Calu3 (cell line): ENCODE measurements at places on chromosomes 1 and 21.

GRCh38 chr1:75392278-75392677 is 218.6 kb downstream of the SLC44A5 start:
- DNase-seq: no peak

- DNase-seq: no peak
Measured at GRCh38 chr1:62998845-62999649, 215.1 kb downstream of the ATG4C start.

DNA sequence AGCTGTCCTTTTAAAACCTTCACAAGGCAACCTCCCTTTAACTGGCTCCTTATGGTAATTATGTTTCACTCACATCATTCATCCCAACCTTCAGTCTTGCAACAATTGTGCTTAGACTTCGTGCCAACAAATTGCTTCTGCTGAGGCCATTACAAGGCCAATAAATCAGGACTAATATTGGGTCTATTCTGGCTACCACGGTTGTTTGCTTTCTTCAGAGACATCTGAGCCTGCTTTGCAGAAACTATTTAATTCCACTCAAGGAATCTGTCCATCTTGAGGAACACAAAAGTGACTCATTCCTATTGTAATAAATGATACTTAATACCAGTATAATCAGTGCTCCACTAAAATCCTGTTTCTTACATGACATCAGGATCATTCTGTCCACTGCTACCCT is 2.6 kb upstream of the GSTM4 start:
- DNase-seq: no peak

GRCh38 chr21:33362044-33362555 is 37.3 kb downstream of the IFNAR1 start:
- no peak for DNase-seq

GRCh38 chr1:37150986-37151385 is 116.7 kb upstream of the GRIK3 start:
- DNase-seq: no peak

DNA sequence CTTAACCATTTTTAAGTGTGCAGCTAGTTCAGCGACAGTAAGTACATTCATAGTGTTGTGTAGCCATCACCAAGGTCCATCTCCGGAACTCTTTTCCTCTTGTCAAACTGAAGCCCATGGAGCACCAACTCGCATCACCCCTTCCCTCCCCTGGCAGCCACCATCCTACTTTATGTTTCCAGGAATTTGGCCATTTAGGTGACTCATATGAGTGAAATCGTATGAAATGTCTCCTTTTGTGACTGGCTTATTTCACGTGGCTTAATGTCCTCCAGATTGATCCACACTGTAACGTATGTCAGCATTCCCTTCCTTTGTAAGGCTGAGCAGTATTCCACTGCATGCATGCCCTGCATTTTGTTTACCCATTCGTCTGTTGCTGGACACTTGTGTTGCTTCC is 2.5 kb downstream of the COL6A2 start:
- no peak for DNase-seq

GRCh38 chr1:155196103-155196892 is 11.4 kb downstream of the THBS3 start:
- no peak for DNase-seq

DNA sequence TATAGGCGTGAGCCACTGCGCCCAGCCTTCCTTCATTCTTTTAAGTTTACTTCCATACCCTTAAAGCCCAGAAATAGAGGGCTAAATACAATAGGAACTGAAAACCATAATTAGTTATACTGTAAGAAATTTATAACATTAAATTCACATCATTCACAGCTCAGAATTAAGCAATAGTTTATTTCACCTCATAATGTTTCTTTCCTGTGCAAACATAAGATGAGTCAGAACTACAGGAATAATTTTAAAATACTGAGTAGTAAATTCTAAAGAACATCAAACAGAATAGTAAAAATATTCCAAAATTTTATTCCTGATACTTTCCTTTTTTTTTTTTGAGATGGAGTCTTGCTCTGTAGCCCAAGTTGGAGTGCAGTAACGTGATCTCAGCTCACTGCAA is 24.1 kb downstream of the POGZ start:
- DNase-seq: no peak

- DNase-seq: no peak
Measured at GRCh38 chr1:68497358-68497698, 446 bp upstream of the DEPDC1 start.

GRCh38 chr1:48979940-48980339 is 203.2 kb upstream of the BEND5 start:
- no peak for DNase-seq

GRCh38 chr1:27726173-27727044 is 648 bp downstream of the FAM76A start:
- DNase-seq: peak; percentile 43

GRCh38 chr1:100422065-100422464 is 69.8 kb downstream of the CDC14A start:
- no peak for DNase-seq

GRCh38 chr1:1208713-1209433 is 2.5 kb upstream of the TNFRSF18 start:
- no peak for DNase-seq

DNA sequence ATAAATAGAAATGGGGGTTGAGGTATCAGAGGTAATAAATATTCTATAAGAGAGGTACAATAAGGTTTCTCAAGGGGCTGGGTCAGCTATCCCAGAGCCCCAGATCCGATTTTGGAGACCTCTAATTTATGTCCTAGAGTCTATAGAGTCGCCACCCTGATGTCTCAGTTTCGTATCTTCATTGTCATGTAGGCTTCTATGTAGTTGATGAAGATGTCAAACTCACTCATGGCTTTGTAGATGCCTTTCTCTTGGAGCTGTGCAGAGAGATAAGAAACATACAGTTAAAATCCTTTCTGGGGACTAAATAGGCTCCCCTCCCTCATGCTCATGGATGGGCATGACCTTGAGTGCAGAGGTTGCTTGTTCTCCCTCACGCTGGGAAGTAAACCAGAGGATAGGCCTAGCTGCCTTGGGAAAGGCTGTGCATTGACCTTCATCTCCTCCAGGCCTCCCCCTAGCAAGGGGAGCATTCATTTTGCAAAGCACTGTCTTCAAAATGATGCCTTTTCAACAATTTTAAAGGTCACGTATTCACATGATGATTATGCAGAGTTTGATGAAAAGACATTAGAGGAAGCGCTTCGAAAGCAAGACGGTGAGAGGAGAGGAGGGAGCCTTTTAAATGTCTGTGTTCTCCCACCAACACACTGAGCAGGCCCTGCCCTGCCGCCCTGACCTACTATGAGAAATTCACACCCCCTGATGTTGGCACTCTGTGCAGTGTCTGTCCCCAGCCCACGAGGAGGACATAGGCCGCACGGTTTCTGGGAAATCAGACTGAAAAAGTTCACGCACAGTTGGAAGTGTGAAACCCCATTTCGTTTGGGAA is 1.9 kb upstream of the IL19 start:
- DNase-seq: no peak

- no peak for DNase-seq
Measured at GRCh38 chr1:159937054-159937750, 8.2 kb downstream of the IGSF9 start.

GRCh38 chr1:111720274-111720976 is 18.8 kb downstream of the INKA2 start:
- DNase-seq: no peak

DNA sequence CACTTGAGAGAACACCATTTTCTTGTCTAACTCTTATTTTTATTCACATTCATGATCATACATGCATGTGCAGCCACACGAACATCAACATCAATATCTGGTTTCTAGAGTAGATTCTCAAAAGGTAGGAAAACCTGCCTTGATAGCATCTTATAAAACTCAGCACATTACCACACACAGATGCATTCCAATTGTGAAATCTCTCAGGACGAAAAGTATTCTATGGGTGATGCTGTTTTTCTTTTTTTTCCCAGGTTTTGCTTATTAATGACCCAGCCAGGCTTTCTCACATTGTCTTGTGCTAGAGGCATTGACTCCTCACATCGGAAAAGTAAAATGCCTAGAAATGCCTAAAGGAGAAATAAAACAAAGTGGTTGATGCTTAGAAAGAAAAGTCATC is 562.8 kb downstream of the KIF26B start:
- DNase-seq: no peak

DNA sequence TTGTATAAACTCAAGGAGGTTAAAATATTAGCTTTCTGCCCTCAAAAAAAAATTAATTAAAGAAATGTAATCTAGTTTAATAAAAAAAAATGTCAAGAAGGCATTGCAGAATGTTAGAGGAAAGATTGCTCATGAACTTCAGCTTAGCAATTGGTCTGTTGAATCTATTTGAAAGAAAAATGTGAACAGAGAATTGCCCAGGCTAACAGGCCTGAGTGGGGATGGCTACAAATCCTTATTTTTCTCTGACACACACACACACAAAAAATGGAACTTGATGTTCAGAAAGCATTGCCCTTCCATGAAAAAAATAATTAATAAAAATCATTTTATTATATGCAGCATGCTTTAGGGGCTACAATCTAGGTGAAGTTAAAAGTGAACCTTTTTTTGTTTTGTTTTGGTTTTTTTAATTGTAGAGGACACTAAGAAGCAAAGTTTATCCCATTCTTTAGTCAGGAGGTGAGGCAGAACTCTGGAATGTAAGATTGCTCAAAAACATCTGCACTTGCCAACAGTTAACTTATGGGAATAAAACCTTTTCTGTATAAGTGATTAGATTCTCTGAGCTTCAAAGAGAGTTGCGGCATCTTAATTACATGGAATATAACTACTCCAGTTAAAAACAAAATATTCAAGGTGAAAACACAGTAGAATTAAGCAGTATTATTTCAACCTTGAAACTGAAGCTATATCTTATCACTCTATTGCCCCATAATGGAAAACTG is 658.5 kb upstream of the ADGRL2 start:
- DNase-seq: no peak

GRCh38 chr1:56511364-56511763 is 68.0 kb downstream of the PLPP3 start:
- no peak for DNase-seq

GRCh38 chr1:204931768-204932572 is 61.3 kb downstream of the NFASC start:
- DNase-seq: no peak

- DNase-seq: no peak
Measured at GRCh38 chr1:226708967-226709396, 30.1 kb downstream of the ITPKB start.

- no peak for DNase-seq
Measured at GRCh38 chr21:41840880-41841279, 38.3 kb downstream of the PRDM15 start.

- DNase-seq: peak; percentile 33
Measured at GRCh38 chr1:248243204-248243603, 12.0 kb downstream of the OR2M4 start.

DNA sequence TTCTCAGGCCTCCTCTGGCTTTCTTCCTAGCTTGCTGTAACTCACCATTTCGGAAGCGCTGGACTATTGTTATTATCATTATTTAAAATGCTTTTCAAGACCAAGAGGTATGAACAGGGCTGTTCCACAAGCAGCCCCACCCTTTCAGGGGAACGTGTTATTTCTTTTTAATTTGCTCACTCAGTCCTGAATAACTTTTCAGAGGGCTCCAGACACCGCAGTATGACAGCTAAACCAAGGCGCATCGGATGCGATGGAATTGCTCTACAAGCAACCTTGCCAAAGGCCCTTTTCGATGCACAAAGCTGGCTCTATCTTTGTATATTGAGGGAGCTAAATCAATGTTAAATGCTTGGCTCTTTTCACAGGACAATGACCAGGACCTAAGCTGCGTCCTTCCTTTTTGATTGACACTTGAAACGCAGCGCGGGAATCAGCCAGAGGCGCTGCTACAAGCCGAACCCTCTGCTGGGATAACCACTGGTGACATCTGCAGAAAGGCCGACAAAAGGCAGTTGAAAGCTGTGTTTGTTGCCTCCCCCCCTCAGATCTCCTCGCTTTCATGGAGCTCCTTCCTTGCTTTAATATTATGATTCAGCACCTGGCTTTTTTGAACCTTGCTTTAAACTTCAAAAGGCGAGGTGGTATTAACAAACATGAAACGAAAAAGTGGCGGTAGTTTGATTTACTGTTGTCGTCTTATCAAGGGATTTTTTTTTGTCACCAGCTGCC is 204.7 kb upstream of the PROX1 start:
- DNase-seq: no peak

- no peak for DNase-seq
Measured at GRCh38 chr1:55060133-55060999, 21.0 kb downstream of the PCSK9 start.

DNA sequence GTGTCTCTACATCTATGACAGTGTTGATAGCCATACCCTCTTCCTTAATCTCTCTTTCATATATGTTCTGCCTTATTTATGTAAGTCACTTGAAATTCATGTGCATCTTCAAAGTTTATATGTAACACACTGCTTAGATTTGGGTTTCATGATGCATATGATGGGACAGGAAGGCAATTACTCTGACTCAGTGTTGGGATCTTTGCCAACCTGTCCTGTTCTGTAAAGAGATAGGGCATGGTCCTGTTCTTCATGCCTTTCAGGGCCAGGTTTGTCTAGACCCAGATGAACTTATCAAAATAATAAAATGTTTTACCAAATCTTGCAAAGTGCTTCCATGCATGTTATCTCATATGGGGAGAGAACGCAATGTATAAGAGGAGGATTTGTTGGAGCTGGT is 69.5 kb downstream of the TMPRSS15 start:
- DNase-seq: no peak

DNA sequence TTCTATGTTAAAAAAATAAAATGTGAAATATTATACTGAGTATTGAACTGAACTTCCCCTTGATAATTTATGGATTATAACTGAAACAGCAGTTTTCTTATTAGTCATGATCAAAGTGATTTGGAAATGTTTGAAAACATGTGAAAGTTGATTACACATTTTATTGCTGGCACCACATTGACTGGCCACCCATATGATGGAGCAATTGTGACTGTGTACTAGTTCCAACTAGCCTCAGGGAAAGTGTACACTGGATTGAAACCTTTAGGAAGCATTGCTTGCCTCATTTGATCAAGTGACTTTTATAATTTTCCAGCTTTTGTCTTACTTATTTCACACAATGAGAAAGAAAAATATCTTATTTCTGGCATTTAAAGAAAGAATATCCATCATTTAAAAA is 128.0 kb upstream of the ADGRL2 start:
- no peak for DNase-seq
